GM23248 (cell line): ENCODE measurements at places on chromosomes 1 and 21. TPM values are rescaled to one million over a fixed set of nuclear protein-coding genes. Genes with fewer than 3 reads are reported as not detected.

The GBP7 gene
- not detected in 2 replicates for polyA plus RNA-seq

The TMEM269 gene
- polyA plus RNA-seq, result 0.14 TPM in 1 of 2 replicates, not detected in the other

The PTGFRN gene
- polyA plus RNA-seq, result 14.7 and 15.2 TPM in 2 replicates

The ATP1A2 gene
- 0.14 and 0.30 TPM in 2 replicates for polyA plus RNA-seq

The OR2AK2 gene
- not detected in 2 replicates for polyA plus RNA-seq

The S100A5 gene
- polyA plus RNA-seq, result 0.41 TPM in 1 of 2 replicates, not detected in the other

The ACTN2 gene
- polyA plus RNA-seq, result 0.22 TPM in 1 of 2 replicates, not detected in the other

The CHI3L1 gene
- polyA plus RNA-seq, result 0.23 TPM in 1 of 2 replicates, not detected in the other

The WNT3A gene
- polyA plus RNA-seq, result not detected in 2 replicates

The DNM3 gene
- 1.4 and 1.8 TPM in 2 replicates for polyA plus RNA-seq

The LRRC38 gene
- not detected in 2 replicates for polyA plus RNA-seq

The OR6N1 gene
- polyA plus RNA-seq, result not detected in 2 replicates

The MTARC2 gene
- polyA plus RNA-seq, result 4.0 and 4.8 TPM in 2 replicates

The AMPD1 gene
- polyA plus RNA-seq, result not detected in 2 replicates

The CD101 gene
- not detected in 2 replicates for polyA plus RNA-seq

The TGFB2 gene
- 1.3 and 2.0 TPM in 2 replicates for polyA plus RNA-seq

GRCh38 chr1:115302390-115302961 is 35.6 kb downstream of the NGF start:
- DNase-seq, result peak; percentile 96

DNA sequence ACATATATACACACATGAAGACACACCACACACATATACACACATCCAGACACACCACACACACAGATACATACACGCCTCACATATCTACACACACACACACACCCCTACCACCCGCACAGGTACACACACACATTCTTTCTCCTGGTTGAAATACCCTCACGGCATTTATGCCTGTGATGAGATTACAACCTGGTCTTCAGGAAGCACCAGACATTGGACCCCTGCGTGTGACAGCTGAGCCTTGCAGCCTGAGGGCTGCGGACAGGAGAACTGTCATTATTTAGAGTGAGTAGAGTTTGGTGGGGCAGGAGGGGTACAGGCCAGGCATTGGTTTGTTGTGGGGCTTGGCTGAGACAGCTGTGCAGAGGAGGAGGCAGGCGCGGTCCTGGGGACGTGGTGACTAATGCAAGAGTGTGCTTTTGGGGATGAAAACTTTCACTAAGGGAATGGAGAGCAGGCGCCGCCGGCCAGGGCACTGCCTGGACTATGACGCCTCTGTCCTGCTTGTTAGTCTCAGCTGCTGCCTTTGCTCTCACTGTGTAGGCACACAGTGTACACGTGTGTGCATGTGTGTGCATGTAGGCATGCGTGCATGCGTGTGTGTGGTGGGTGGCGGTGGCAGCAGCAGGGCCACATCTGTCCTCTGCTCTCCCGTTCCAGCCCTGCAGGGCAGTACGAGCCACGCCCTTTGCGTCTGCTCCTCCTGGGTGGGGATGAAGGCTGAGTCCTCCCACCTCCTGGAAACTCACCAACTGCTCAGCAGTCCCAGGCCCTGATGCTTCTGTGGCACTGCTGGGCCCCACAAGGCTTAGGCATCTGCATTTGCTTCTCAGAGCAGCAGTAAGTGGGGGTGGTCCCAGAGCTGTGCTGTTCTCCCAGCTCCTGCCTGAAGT is 57.6 kb downstream of the SPSB1 start:
- peak; percentile 93 for DNase-seq

- no peak for DNase-seq
Measured at GRCh38 chr1:7233646-7234470, 448.6 kb downstream of the CAMTA1 start.

DNA sequence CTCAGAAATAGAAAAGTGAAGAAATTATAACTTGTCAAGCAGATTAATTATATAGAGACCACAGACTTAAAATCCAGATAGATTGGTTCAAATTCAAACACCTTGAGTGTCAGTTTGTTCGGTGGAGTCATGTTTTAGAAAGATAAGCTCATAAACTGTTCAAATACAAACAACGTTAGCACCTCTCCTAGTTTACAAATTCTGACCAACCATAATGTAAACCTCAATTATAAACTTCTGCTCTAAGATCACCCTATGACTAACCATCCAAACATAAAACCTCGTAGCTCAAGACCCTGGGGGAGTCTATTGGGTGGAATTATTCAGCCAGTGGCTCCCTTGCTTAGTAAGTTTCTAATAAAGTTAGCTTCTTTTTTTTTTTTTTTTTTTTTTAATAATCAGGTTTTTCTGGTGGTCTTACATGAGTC is 12.4 kb downstream of the CBR1 start:
- DNase-seq, result no peak

DNA sequence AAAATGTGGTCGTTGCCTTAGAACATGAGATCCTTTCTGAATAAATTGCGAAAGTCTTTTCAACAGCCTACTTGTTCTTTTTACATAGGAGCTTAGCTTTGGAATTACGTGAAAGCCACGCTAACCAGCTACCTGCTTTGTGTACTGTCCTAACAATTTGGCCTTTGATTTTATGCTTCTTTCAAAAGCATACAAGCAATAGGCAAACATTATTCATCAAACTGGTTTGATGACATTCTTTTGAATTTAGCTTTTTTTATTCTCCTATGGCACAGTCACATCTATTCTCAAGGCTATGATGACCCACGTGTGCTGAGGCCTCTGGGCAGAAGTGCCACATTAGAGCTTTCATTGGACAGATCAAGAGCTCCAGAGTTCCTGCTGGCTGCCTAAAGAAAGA is 178.0 kb upstream of the DPT start:
- no peak for DNase-seq

- no peak for DNase-seq
Measured at GRCh38 chr1:15011661-15012060, 141.9 kb upstream of the TMEM51 start.

DNA sequence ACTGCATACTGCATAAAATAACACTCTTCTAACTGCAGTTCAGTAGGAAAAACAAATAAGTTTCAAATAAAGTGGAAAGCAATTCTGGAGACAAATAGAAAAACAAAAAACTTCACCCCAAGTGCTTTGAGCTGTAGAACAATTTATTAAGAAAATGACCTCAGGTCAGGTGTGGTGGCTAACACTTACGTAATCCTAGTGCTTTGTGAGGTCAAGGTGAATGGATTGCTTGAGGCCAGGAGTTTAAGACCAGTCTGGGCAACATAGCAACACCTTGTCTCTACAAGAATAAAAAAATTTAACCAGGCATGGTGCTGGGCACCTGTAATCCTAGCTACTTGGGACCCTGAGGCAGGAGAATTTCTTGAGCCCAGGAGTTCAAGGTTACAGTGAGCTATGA is 5.0 kb upstream of the PPT1 start:
- DNase-seq, result no peak

DNA sequence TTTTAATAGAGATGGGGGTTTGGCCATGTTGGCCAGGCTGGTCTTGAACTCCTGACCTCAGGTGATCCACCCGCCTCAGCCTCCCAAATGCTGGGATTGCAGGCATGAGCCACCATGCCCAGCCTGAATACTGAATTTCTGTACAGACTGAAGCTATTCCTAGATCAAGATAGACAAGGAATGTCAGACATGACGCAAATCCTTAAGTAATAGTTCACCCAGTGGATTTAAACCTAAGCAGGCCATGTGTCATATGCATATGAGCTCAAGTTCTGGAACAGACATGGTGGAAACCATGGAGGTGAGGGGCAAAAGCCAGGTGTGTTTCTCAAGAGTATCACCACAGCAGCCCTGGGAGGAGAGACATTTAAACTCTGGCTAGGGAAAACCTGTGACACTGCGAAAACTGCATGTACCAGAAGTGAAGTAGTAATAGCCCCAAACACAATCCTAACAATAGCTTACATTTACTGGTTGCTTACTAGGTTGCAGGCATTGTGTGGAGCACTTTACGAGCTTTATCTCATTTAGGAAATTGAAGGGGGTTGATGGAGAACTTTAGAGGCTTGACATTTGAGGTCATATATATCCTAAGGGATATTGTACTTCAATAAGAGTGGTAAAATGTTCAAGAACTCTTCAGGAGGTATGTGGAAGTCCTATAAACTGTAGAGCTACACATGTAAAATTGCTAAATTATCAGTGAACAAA is 31.7 kb upstream of the MAN1A2 start:
- no peak for DNase-seq

DNA sequence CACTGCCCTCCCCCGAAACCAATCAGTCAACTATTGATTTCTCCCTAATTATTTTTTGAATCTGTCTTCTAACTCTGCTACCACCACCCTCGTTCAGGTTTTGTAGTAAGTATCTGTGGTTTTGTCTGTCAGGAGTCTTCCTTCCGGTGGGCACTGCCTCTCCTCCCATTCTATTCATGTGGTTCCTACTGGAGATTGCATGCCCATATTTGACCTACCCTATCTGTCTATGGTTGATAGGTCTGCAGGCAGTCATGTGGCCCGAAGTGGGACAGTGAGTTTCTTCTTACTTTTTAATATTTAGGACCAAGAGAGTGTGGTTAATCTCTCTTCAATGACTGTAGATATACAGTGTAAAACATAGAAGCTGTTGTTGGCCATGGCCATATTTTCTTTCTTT is 17.8 kb upstream of the MAST2 start:
- no peak for DNase-seq

DNA sequence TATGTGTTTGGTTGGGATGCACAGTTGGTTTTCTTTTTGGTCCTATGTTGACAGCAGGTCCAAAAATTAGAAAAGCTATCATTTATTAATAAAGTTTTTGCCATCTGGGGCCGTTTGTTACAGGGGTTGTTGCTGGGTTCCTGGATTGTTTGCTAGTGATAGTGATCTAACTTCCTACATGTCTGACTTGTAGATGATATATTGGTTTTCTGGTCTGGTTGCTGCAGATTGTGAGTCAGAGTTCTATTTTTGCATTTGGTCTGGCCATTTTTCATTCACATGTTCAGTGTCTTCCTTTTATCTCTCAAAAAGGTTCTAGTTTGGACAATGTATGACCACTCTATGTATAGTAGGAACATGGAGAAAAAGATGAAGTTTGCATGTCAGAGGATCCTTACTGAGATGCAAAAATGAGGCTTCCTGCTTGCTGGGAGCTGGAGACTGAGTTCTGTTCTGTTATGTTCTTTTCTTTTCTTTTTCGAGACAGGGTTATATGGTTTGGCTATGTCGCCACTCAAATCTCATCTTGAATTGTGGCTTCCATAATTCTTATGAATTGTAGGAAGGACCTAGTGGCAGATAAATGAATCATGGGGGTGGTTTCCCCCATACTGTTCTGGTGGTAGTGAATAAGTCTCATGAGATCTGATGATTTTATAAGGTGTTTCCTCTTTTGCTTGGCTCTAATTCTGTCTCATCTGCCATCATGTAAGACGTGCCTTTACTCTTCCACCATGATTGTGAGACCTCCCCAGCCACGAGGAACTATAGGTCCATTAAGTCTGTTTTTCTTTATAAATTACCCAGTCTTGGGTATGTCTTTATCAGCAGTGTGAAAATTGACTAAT is 4.2 kb upstream of the NVL start:
- peak; percentile 45 for DNase-seq

GRCh38 chr21:25997788-25998611 is 172.6 kb downstream of the APP start:
- DNase-seq, result no peak

DNA sequence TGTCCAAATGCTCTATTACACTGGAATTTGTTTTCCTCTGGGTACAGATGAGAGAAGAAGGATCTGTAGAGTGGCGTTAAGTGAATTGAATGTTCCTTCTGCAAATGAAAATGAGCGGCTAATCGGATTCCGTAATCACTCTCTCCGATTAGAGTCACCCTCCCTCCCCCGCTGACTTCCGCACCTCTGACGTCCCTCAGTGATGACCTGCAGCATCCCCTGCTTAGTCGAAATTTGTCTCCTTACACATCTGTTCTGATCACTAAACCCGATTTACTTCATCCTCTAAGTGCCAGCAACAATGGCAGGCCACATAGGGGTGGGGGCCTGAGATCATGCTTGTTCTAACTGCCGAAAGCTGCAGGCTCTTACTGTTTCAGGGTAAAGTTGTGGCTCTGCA is 378.7 kb downstream of the SEC16B start:
- no peak for DNase-seq

DNA sequence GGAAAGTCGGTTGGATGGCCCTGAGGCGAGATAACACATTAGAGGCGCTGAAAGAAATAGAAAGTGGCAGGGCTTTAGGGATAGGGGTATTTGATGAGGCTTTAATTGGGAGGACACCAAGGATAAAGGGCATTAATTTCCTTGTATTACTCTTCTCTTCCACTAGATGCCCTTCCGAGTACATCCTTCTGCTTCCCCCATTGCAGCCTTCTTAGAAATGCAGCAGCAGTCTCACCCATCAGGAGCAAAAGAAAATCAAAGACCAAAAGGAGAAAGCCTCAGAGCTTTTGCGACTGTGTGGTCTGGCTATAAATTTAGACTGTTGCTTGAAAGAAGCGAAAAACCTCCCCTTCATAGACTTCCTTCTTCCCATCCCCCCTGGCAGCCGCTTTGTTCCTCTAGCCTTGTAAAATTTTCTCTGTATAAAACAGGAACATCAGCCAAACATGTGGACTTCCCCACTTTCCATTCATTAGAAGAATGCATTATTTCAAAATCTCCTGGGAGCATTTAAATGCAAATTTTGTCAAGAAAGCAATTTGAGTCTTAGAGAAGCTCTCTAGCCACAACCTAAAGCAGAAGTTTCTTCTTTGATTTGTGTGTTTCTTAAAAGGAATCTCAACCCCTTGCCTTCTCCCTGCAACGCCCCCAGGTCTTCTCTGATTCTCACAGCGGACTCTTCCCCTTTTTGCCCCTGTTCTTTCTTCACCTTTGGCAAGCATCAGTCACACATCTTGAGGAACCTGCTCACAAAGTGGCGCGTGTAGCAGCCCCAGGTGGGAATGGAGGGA is 76.6 kb downstream of the NDUFS5 start:
- DNase-seq, result peak; percentile 87

DNA sequence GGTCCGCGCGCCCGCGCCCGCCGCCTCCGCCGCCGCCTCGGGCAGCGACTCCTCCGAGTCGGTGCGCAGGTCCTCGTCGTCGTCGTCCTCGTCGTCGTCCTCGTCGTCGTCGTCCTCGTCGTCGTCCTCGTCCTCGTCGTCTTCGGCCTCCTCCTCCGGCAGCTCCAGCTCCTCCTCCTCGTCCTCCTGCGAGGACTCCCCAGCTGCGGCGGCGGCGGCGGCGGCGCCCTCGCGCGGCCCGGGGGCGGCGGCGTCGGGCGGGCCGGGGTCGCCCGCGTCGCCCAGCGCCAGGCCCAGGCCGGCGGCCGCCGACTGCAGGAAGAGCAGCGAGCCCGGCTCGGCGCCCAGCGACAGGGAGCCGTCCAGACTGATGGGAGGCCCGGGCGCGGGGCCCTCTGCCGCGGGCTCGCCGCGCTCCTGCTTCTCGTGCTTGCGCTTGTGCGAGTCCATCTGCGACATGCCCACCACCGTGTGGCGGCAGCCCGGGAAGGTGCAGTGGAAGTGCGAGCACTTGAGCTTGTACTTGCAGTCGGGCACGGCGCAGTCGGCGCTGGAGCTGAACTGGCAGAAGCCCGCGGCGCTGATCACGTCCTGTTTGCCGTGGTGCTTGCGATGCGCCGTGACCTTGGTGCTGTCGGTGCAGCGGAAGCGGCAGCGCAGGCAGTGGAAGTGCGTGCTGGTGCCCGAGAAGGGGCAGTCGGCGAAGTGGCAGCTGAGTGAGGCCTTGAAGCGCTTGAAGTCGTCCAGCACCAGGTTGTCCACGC is 157.3 kb downstream of the CASZ1 start:
- DNase-seq, result no peak

- no peak for DNase-seq
Measured at GRCh38 chr1:100162881-100163280, 15.2 kb downstream of the LRRC39 start.

GRCh38 chr1:150513351-150513791 is 2.2 kb upstream of the FALEC start:
- DNase-seq, result peak; percentile 56
